ENCODE measurements at places on chromosomes 16 and 17.
A peak's percentile ranks its signal among the peaks of the same experiment; 100 is the strongest.

GRCh38 chr16:27164352-27164751 is 39.0 kb upstream of the KDM8 start:
- no peaks in the 10 kb centered on the region for H3K27me3 ChIP-seq
- no peak overlapping the region for H3K4me3 ChIP-seq
- DNase-seq, result no peak
- H3K36me3 ChIP-seq, result no peaks in the 10 kb centered on the region

DNA sequence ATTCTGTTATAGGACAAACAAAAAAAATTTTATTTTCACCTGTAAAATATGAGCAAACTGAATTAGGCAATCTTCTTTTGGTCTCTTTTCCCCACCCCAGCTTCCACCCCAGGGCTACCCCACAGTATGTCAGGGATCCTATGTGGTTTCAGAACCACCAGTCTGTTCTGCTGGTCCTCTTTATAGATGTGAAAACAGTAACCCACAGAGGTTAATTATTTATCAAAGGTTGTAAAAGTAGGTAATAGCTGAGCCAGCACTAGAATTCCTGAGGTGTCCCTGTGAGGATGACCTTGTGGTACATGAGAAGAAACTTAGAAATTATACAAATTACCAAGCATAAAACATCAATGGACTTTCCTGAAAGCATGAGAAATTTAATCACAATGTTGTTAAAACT is 428.7 kb downstream of the CNTNAP4 start:
- H3K27me3 ChIP-seq, result no peaks in the 10 kb centered on the region
- no peak for DNase-seq
- no peaks in the 10 kb centered on the region for H3K4me1 ChIP-seq
- no peak overlapping the region for H3K4me3 ChIP-seq
- no peaks in the 10 kb centered on the region for H3K36me3 ChIP-seq
- H3K27ac ChIP-seq, result no peak overlapping the region

DNA sequence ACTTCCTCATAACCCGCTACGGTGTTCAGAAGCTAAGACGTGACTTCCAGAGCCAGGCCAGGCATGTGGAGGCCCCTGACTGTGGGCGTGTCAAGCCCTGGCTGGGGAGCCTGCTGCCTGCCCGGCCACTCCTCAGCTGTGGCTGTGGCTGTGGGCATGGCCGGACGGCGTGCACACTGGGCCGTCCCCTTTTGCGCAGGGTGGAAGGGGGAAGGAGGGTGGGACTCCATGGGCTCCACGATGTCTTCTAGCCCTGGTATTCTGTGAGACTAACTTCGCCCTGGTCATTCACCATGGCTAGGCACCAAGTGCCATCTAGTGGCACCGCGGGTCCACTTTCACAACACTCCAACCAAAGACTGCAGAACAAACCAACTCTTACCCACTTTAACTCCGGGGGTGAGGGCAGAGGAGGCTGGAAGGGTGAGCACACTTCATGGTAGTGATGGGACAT is 67.9 kb downstream of the N4BP1 start:
- H3K27me3 ChIP-seq, result no peaks in the 10 kb centered on the region
- H3K4me1 ChIP-seq, result peaks cover 12% of the 10 kb centered on the region
- H3K36me3 ChIP-seq, result peaks cover 7% of the 10 kb centered on the region
- H3K27ac ChIP-seq, result no peak overlapping the region
- H3K4me3 ChIP-seq, result no peak overlapping the region

DNA sequence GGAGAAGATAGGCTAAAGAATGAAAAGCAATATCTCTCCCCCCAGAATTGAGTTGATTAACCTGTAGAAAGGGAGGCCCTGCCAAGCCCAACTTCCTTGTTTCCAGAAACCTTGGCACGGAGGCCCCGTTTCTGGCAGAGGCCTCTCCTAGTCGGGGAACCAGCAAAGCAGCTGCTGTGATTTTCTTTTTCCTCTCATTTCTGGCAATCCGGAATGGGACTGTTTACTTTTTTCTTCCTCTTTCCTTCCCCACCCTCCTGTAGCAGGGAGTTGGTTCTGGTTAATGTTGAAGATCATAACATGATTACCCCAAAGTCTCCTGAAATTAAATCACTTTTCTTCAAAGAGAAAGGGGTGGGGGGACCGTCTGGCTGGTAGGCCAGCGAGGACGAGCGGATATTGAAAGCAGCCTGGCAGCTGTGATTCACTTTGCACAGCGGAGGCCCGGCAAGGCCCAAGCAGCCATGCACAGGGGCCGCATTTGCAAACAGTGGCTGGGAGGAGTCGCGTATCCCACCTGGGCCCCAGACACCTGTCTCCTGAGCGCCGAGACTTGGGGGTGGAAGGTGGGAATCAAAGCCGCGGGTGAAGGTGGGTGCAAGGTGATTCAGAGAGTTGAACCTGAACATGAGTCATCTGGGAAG is 51.5 kb downstream of the NTN1 start:
- no peaks in the 10 kb centered on the region for H3K36me3 ChIP-seq
- peaks cover 22% of the 10 kb centered on the region for H3K27me3 ChIP-seq
- H3K4me3 ChIP-seq, result no peak overlapping the region
- DNase-seq, result no peak
- no peak overlapping the region for H3K27ac ChIP-seq

GRCh38 chr16:17105239-17105797 is 365.4 kb downstream of the XYLT1 start:
- H3K36me3 ChIP-seq, result peaks cover 1% of the 10 kb centered on the region
- no peak for DNase-seq
- no peak overlapping the region for H3K4me3 ChIP-seq
- H3K4me1 ChIP-seq, result peaks cover 14% of the 10 kb centered on the region
- H3K27me3 ChIP-seq, result no peaks in the 10 kb centered on the region
- no peak overlapping the region for H3K27ac ChIP-seq

DNA sequence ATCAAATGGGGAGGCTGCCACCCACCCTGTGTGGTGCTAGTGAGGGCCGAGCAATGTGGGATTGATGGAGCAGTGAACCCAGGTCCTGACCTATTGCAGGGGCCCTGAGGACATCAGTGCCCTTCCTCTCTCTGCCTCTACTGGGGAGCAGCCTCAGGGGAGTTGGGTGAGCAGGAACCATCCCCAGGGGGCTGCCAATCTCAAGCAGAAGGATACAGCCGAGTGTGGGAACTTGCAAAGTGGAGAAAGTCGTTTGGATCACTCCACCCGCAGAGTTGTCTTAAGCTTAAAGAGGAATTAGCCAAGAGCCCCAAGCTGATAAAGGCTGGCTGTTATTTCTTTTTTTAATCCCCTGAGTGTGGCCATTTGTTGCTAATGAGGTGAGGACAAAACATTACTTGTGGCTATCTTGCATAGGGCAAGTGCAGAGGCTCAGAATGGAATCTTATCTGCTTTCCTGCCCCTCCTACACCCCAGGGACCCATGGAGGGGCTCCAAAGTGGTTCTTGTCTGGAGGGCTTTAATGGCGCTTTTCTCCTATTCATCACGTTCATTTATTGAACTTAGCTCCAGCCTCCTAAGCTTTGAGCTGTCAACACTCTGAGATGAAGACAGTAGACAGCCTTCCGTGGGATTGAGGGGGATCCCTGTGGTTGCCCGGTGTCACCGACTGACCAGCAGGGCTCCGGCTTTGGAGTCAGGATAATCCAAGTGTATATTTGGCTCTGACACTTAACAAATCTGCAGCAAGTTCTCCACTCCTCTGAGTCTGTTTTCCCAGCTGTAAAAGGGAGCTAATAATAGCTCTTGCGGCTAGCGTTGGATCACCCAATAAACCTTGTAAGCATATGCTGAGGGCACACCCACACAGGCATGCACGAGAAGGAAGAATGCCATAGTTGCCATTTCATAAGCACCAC is 45.1 kb downstream of the MYH11 start:
- H3K4me1 ChIP-seq, result no peaks in the 10 kb centered on the region
- H3K27ac ChIP-seq, result no peak overlapping the region
- no peaks in the 10 kb centered on the region for H3K27me3 ChIP-seq
- H3K4me3 ChIP-seq, result no peak overlapping the region
- H3K36me3 ChIP-seq, result no peaks in the 10 kb centered on the region
- DNase-seq, result no peak

GRCh38 chr17:12421646-12422306 is 243.9 kb upstream of the MYOCD start:
- H3K36me3 ChIP-seq, result no peaks in the 10 kb centered on the region
- H3K4me1 ChIP-seq, result no peaks in the 10 kb centered on the region
- H3K27ac ChIP-seq, result no peak overlapping the region
- H3K27me3 ChIP-seq, result no peaks in the 10 kb centered on the region

DNA sequence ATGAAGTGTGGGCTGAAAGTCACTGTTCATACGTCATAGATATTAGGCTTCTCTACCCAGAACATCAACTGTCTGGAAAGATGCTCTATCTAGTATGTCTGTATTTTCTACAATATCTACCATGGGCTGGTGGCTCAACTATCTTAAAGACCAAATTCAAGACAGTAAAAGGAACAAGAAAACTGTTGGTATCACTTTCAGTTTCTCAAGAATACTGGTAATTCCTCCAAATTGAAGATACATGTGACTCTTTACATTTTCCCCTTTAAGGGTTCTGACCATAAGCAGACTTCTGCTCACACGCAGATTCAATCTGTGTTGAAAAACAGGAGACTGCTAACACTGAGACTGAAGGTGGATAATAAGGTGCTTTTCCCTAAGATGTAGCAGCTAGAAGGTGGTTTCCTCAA is 24.2 kb downstream of the XPO6 start:
- DNase-seq, result no peak
- H3K27me3 ChIP-seq, result no peaks in the 10 kb centered on the region
- H3K36me3 ChIP-seq, result peaks cover 12% of the 10 kb centered on the region
- peak overlapping the region; percentile 75 for H3K27ac ChIP-seq
- no peak overlapping the region for H3K4me3 ChIP-seq

- peak; percentile 38 for DNase-seq
- no peaks in the 10 kb centered on the region for H3K4me1 ChIP-seq
- H3K27me3 ChIP-seq, result peaks cover 5% of the 10 kb centered on the region
- no peaks in the 10 kb centered on the region for H3K36me3 ChIP-seq
These were observed 201.2 kb downstream of the UTP18 start for GRCh38 chr17:51461578-51462004.

DNA sequence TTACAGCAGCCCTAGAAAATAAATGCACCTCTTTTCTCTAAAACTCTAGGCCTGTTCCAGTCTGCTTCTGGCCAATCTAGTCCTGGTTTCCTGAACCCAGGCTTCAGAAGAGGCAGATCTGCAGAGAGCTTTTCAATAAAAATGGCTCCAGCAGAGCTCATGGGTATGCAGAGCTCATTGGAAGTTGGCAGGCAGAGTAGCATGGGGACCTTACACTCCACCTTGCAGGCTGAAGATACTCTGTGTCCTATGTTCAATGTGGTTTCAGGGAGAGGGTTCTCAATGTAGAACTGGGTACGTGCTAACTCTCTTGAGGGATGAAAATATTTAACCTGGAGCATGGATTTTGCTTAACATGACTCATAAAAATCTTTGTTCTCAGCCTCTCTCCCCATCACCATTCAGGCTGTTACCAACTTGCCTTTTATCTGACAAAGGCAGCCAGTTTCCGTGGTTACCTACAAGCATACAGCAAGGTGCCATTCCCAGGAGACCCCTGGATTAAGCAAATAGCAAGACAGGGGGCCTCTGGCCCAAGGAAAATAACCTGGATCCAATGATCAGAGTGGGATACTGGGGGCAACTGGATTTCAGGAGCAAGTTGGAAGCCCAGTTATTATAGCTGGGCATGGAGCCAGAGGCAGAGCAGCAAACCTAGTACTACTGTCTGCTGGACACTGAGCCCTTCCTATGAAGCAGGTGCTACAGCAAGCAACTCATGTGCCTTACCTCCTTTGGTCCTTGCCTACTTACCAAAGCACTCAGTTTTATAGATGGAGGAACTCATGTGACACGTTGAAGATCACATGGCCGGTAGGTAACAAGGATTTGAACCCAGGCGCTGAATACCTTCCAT is 98.2 kb upstream of the DHX40 start:
- no peaks in the 10 kb centered on the region for H3K4me1 ChIP-seq
- no peaks in the 10 kb centered on the region for H3K27me3 ChIP-seq
- no peak overlapping the region for H3K4me3 ChIP-seq
- no peak overlapping the region for H3K27ac ChIP-seq

- DNase-seq, result peak; percentile 60
- no peak overlapping the region for H3K4me3 ChIP-seq
- H3K36me3 ChIP-seq, result no peaks in the 10 kb centered on the region
- H3K27me3 ChIP-seq, result no peaks in the 10 kb centered on the region
- H3K4me1 ChIP-seq, result peaks cover 6% of the 10 kb centered on the region
- no peak overlapping the region for H3K27ac ChIP-seq
These were observed 470 bp upstream of the CDK3 start for GRCh38 chr17:76000016-76000754.

GRCh38 chr17:49445591-49445990 is 30.9 kb upstream of the PHB1 start:
- no peak overlapping the region for H3K27ac ChIP-seq
- no peaks in the 10 kb centered on the region for H3K36me3 ChIP-seq
- DNase-seq, result no peak
- H3K4me3 ChIP-seq, result no peak overlapping the region
- no peaks in the 10 kb centered on the region for H3K27me3 ChIP-seq

DNA sequence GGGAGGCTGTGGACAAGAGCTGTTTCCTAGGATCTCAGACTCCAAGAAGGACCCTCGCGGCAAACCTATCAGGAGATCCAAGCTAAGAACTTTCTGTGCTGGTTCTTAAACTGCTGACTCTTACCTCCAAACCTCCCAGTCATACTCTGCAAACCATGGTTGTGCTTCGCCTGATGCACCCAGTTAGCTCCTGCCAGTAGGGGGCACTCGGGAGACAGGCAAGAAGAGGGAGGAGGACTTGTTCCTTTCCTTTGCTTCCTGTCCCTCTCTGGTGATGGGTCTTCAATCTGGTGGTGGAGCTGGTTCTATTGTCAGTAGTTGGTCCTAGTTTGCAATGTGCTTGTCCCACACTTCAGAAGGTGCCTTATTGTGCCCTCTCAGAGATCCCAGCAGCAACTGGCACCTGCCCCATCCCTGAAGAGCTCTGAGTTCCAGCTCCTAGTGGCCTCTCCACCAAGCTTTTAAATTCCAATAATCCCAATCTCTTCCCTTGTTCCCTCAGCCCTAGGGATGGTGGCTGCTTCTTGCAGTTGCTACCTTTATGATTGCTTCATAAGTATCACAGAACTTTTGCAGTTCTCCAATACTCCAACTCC is 113.5 kb upstream of the RPL38 start:
- H3K27ac ChIP-seq, result no peak overlapping the region
- H3K4me1 ChIP-seq, result no peaks in the 10 kb centered on the region
- H3K4me3 ChIP-seq, result no peak overlapping the region
- H3K36me3 ChIP-seq, result no peaks in the 10 kb centered on the region
- DNase-seq, result no peak
- H3K27me3 ChIP-seq, result peaks cover 32% of the 10 kb centered on the region

DNA sequence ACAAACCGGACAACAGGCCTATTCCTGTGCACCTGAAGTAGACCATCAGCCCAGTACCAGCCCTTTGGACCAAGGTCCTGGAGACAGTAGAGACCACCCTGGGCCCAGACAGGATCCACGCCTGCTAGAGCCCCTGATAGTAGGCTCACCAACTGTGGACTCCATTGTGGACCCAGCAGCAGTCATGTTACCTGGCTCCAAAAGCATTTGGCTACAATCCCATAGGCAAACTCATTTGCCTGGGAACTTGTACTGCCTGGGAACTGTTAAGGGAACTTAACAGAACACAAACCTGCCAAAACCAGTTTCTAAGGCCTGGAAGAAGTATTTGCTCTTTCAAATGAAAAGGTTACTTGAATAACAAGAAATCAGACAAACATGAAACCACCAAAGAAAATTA is 10.0 kb upstream of the ACSM1 start:
- H3K27ac ChIP-seq, result no peak overlapping the region
- no peaks in the 10 kb centered on the region for H3K4me1 ChIP-seq
- H3K36me3 ChIP-seq, result no peaks in the 10 kb centered on the region
- no peak for DNase-seq
